ENCODE measurements at places on chromosomes 3 and 15.

DNA sequence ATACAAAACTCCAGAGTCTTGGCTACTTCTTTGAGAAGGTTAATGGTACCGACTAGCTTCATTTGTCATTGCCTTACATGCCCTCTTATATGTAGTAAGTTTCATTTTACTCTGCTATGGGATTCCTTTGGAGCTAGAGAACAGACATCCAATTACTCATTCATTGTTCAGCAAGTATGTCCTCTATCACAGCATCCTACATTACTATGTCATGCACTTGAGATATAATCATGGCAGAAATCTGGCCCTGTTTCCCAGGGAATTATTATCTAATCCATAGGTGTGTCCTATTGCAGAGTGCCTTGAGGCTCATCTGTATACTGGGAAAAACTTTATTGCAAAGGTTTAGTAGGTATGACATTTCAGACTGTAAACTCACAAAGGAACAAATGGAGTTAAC, 333.1 kb upstream of the NECTIN3 start:
- no peak for DNase-seq

DNA sequence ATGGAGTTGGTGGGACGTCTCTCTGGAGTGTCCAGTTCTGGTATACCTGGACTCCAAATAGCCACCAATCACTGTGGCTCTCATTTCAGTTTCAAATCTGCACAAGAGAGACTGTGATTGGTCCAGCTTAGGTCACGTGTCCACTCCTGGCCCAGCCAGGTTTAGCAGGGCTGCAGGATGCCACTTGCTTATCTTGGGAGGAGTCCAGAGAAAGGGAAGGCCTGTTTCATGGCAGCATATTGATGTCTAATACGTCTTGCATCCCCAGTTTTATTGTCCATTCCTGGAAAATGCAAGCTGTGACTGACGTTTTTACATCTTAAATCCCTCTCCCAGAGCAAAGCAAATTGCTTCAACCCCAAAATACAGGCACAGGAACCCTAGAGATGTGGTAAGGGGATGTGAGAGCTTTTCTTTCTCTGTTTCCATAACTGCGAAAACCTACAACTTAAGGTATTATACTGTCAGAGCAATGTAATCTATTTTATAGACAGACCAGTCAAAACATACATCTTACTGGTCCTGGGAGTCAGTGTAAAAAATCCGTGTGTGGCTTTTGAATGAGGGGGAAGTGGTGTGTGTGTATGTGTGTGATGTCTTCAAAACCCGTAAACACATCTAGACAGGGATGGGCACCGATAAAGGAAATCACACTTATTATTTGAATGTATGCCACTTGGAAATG, 274.4 kb downstream of the TLE3 start:
- DNase-seq = no peak

- no peak for DNase-seq
These were observed 14.5 kb upstream of the CAPN3 start for GRCh38 chr15:42344763-42345162.

- DNase-seq = no peak
These were observed 2.5 kb upstream of the AQP9 start for GRCh38 chr15:58135511-58136174.

- no peak for DNase-seq
These were observed 45.2 kb downstream of the RPN1 start for GRCh38 chr3:128605091-128606046.

DNA sequence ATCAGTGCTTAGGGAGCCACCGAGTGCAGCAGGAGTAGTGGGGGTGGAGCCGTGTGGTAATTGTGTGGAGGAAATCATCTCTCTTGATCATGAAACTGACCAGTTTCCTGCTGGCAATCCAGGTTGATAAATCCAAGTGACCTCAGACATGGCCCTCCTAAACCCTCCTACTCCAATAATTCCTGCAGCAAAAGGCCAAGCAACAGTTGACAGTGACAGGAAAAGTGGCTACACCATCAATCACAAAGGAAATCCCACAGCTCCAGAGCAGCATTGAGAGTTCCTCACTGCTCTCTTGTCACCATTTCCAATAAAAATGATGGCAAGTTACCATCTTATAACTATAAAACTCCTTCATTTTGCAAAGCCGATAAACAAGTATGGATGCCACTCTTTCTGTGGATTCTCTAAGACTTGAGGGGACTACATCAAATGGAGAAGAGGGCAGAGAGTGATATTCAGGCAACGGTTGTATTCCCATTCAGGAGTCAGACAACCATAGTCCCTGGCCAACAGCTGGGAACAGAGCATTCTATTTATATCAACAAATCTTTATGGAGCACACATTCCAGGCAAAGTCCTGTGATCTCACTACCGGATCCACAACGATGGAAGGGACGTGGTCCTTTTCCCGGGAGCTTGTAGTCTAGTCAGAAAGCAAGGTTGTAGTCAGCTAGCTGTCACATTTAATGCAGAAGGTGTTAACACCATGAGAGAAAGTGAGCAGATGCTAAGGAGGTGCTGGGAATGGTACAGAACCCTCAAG, 312.5 kb upstream of the CTNNB1 start:
- no peak for DNase-seq
